T-cell (primary cell): ENCODE measurements at places on chromosomes 5 and 9. TPM values are rescaled to one million over a fixed set of nuclear protein-coding genes. Genes with fewer than 3 reads are reported as not detected.

Gene ORM2
- total RNA-seq, result 1.8 TPM

DNA sequence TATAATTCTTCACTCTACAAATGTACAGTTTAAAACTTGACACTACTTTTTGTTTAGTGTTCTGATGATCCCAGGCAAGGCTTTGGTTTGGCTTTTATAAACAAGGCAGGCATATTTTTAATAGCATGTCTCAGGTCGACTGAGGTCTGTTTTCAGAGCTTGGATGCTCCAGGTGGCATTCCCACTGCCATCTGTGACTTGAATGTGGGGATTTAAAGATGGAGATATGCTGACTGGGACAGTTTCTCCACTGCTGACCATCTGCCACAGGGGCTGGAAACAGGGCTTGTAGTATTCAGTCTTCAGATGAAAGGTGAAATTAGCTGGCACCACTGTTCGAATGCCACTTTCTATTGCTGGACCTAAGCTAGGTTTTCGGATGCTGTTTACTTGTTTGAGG, 1266.2 kb upstream of the CDH18 start:
- no peaks in the 10 kb centered on the region for H3K27me3 ChIP-seq
- H3K4me1 ChIP-seq, result no peaks in the 10 kb centered on the region

GRCh38 chr5:94481059-94481458, 137.3 kb downstream of the KIAA0825 start:
- H3K27ac ChIP-seq, result no peak overlapping the region
- H3K4me1 ChIP-seq, result no peaks in the 10 kb centered on the region
- DNase-seq, result no peak
- H3K36me3 ChIP-seq, result no peaks in the 10 kb centered on the region
- no peak overlapping the region for H3K4me3 ChIP-seq
- H3K27me3 ChIP-seq, result no peaks in the 10 kb centered on the region

DNA sequence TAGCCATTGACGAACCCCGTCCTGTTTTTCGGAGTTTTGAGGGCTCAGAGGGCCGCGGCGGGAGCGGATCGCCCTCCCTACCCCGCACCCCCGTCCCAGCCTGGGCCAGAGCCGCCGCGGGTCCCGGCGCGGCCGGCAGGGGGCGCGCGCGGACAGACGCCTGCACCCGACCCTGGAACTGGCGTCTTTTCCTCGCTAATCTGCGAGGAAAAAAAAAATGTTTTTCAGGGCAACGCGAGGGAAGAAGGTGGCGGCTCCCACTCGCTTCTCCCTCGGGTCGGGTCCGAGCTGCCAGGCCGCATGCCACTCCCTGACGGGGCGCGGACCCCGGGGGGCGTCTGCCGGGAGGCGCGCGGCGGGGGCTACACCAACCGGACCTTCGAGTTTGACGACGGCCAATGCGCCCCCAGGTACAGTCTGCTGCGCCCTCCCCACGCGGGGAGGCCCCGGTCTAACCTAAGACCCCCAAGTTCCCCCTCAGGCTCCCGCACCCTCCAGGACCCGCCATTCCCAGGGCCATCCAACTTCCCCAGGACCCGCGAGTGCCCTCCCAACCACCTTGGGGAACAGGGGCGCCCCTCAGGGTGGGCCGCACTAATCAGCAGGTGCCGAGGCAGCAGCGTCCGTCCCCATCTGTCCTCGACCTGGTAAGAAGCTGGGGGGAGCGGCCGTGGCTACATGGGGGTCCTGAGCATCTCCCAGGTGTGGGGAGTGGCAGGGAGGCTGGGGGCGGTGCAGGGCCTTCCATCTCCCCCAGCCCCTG, at the start of gene KCNT1:
TSS of gene KCNT1 (plus strand) at position 227 of the 763 bp plus-strand sequence. CDS start at position 301, 74 bp downstream.
- H3K4me3 ChIP-seq, result no peak within 1 kb of the TSS
- DNase-seq, result peak; percentile 50
- H3K27ac ChIP-seq, result no peak within 1 kb of the TSS
- no peaks in the 10 kb centered on the region for H3K4me1 ChIP-seq
- peaks cover 3% of the 10 kb centered on the region for H3K27me3 ChIP-seq

DNA sequence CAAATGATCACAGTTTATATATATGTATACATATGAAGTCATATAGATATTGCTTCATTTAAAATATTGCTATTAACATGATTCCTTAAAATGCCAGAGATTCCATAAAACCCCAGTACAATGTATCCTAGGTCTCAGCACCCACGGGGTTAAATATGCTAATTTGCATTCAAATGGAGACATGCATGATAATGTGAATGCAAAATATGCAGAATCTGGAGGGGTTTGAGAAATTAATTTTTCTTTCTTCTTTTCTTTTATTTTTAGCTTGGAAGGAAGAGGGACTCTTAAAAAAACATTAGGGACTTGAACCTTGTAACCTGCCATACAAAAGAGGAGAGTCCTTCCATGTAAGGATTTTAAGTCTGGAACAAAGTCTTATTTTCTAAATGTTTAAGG, 211.9 kb downstream of the MEF2C start:
- no peak overlapping the region for H3K4me3 ChIP-seq
- H3K27me3 ChIP-seq, result peaks cover 53% of the 10 kb centered on the region
- no peak for DNase-seq
- H3K27ac ChIP-seq, result no peak overlapping the region
- H3K36me3 ChIP-seq, result no peaks in the 10 kb centered on the region
- peaks cover 41% of the 10 kb centered on the region for H3K4me1 ChIP-seq
